ENCODE measurements at places on chromosomes 1 and 21.

DNA sequence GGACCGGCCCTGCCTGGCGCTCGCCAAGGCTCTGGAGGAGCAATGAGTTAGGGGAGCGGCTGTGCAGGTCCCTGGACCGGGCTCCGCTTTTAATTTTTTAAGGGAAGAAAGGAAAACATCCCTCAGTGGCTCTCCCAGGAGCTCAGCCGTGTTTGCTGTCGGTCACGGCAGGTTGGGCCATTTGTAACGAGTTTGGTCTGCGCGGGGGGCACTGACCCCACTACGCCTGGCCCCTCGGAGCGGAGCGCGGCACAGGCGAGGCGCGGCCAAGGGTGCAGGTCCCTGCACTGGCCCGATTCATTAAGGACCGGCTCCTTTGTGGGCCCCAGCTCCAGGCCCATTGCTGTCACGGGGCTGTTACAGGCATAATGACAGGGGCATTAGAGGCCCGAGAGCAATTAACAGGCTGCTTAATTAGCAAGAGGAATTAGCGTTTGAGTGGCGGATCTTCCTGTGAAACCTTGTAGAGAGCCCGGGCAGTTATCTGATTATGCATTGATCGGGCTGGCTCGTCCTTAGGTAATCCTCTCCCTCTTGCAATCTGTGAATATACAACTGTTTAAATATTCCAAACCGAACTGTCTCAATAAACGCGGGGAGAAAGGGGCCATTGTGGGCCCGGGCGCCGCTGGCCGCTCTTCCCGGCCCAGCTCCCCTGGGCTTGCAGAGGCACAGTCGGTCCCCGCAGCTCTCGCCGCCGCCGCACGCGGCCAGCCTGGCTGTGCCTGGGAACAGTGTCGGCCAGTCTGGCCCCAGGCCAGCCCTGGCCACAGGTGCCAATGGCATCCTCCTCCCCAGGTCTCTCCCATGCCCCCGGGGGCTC, 56.8 kb downstream of the PRDM16 start:
- DNase-seq = no peak

- no peak for DNase-seq
Observed at GRCh38 chr1:192147696-192148095, 10.6 kb upstream of the RGS18 start.

- peak; percentile 72 for DNase-seq
Observed at GRCh38 chr1:206658264-206658980, 23.1 kb downstream of the DYRK3 start.

- no peak for DNase-seq
Observed at GRCh38 chr21:31677047-31677446, 17.6 kb downstream of the SOD1 start.

GRCh38 chr1:109822749-109823542, 59.2 kb upstream of the EPS8L3 start:
- no peak for DNase-seq

- no peak for DNase-seq
Observed at GRCh38 chr1:66356605-66357004, 177.3 kb upstream of the SGIP1 start.

- peak; percentile 37 for DNase-seq
Observed at GRCh38 chr1:76867342-76868130, at the start of gene ST6GALNAC5. Gene ST6GALNAC5, plus strand, starts transcription at chr1:76867480.

DNA sequence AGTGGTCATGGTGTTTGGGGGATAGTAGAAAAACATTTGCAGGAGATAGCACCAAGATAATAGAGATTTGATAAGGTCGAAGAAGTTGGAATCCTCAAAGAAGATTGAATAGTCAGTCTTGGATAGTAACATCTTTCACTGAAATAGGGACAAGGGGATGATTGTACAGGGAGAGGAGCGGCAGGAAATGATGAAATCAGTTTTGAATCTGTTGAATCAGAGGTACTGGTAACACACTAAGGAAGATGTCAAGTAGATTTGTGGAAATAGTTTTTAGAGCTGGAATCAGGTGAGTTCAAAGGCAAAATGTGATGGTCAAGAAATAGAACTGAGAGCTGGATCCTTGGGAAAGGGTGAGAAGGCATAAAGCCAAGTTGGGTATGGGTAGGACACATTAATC, 26.5 kb downstream of the CAP1 start:
- DNase-seq = no peak

DNA sequence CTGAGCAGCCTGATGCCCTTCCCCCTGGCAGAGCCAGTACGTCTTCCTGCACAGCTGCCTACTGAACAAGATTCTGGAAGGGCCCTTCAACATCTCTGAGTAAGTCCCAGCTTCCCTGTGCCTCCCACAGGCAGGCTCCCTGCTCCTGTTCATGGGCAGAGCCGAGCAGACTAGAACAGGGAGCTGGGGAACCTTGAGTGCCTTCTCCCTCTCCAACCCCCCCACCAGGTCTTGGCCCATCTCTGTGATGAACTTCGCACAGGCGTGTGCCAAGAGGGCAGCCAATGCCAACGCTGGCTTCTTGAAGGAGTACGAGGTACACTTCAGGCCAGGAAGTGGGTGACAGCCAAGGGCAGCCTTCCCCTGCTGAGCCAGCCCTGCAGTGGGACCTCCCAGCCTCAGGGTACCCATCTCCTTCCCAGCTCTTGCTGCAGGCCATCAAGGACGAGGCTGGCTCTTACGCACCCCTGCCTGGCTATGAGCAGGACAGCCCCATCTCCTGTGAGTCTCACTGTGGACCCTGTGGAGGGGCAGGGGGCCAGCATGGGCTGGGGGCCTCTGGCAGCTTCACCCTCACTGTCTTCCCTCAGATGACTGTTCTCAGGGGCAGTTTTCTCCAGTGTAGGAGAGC, 6.4 kb upstream of the LGR6 start:
- DNase-seq = no peak

- peak; percentile 48 for DNase-seq
Observed at GRCh38 chr1:39088658-39089057, 62.5 kb downstream of the NDUFS5 start.

- no peak for DNase-seq
Observed at GRCh38 chr1:53781654-53782053, 42.7 kb upstream of the GLIS1 start.

GRCh38 chr1:33050221-33051076, 13.8 kb upstream of the AK2 start:
- peak; percentile 46 for DNase-seq

DNA sequence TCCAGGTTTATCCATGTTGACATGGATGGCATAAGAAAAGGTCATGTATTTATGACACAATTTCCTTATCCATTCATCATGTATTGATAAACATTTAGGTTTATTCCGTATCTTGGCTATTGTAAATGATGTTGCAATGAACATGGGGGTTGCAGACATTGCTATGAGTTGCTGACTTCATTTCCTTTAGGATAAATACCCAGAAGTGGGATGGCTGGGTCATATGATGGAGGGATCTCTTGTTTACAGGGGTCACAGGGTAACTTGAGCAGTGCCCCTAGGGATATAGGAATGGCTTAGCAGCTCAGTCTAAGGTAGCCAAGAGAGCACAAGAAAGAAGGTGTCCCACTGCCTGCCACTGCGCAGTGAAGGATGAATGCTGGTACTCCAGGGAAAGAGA, 229.6 kb upstream of the COA6 start:
- DNase-seq = no peak

GRCh38 chr1:182603646-182604174, 479 bp downstream of the RGS16 start:
- no peak for DNase-seq

GRCh38 chr1:214354440-214355148, 73.6 kb downstream of the SMYD2 start:
- no peak for DNase-seq

GRCh38 chr1:13661539-13661938, 38.4 kb upstream of the PRDM2 start:
- no peak for DNase-seq

GRCh38 chr21:38597421-38597820, 99.1 kb upstream of the ERG start:
- no peak for DNase-seq

DNA sequence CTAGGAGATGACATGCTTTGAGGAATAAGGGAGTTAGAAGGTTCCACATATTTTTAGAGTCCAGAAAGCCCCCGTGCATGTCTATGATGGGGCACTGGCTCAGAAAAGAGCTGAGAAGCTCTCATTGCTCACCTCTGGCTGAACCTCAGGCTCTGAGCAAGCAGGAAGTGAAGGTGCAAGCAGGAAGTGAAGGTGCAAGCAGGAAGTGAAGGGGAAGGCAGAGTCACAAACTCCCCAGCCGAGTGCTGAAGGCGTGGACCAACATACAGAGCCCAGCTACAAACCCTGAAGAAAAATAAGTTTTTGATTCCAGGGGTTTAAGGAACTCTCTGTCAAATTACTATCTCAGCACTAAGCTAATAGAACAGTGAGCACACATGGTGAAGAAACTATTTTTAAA, 7.0 kb downstream of the KRTAP10-8 start:
- no peak for DNase-seq

GRCh38 chr1:33397994-33398393, 32.9 kb downstream of the PHC2 start:
- DNase-seq = no peak

DNA sequence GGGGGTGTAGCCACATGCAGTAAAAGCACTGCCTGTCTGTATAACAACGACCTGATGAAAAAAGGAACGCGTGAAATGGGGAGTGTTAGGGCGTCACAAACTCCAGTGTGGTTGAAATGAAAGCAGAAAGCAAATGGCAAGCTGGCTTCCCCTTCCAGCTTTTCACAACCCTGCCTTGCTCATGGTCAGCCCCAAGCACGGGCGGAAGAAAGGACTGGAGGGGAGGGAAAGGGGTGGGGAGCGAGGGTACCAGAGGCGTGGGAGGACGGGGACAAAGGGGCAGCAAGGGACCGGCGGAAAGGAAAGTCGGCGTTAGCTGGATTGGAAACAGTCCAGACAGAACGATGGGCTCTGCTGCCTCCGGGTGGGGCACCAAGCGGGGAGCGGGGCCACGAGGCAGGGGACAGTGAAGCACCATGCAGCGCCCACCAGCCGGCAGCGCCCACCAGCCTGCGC, 9.6 kb downstream of the VPS26C start:
- DNase-seq = peak; percentile 80

DNA sequence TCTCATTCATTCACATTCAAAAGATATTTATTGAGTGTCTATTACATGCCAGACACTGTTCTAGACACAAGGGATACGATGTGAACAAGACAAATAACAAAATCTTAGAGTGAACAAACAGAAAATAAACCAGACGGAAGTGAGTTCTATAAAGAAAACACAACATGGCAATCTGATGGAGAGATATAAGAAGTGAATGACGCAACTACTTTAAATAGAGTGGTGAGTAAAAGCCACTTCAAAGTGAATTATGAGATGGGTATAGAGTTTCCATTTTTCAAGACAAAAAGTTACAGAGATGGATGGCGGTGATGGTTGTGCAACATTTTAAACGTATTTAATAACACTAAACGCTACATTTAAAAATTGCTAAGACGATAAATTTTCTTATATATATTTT, 75.4 kb downstream of the CEP170 start:
- DNase-seq = no peak

DNA sequence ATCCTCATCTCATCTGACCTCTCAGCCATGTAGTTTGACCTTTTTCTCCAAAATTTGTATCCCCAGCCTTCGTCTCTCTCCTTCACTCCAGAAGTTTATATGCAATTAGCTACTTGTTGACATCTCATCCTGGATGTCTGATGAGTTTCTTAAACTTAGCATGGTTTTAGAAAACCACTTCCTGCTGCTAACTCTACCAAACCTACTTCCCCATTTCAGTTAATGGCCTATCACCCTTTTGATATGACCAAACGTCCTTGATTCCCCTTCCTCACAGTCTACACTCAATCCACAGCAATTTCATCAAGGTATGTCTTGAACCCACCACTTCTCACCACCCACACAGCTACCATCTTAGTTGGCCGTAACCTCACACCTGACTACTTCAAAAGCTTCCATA, 121.9 kb downstream of the LRRC40 start:
- peak; percentile 76 for DNase-seq

GRCh38 chr1:39988618-39989343, 33.8 kb downstream of the MFSD2A start:
- no peak for DNase-seq

GRCh38 chr1:147641695-147642592, 28.4 kb downstream of the ACP6 start:
- DNase-seq = peak; percentile 82

GRCh38 chr1:151975311-151976014, 18.2 kb downstream of the S100A10 start:
- no peak for DNase-seq

DNA sequence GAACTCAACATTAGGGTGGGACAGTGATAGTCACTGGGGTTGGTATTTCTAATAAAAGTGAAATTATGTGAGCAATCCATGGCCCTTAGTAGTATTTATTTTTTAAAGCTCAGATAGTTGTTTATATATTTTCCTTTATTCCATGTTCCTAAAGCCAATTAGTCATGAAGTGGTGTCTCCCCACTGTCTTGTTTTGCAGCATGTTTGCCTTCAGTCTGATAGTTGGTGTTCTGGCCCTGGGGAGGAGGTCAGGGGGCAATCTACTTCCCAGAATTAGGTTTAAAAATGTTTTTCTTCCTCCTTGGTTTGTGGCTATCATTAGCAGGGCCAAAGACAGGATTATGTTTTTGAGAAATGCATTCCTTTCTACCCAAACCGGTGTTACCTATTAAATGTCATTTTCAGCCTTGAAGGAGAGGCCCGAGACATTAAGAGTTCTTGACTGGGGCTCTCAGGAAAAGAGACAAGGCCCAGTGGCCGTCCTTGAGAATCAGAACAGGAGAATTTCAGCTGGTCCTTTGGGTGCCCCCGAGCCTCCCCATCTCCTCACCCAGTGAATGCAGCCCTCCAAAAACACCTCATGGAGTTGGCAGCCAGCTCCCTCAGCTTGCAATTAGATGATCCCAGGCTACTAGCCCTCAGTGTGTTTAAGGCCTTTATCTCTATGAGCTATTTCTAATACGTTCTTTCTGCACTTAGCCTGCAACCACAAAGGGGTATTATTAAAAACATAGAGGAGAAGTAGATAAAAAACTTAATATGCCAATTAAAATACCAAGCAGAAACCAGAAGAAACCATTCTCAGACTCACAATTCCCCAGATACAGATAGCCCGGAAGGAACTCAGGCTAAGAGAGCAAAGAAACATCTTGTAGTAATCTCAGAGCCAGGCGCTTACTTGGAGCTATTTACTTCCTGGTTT, 71.3 kb upstream of the NGF start:
- no peak for DNase-seq

DNA sequence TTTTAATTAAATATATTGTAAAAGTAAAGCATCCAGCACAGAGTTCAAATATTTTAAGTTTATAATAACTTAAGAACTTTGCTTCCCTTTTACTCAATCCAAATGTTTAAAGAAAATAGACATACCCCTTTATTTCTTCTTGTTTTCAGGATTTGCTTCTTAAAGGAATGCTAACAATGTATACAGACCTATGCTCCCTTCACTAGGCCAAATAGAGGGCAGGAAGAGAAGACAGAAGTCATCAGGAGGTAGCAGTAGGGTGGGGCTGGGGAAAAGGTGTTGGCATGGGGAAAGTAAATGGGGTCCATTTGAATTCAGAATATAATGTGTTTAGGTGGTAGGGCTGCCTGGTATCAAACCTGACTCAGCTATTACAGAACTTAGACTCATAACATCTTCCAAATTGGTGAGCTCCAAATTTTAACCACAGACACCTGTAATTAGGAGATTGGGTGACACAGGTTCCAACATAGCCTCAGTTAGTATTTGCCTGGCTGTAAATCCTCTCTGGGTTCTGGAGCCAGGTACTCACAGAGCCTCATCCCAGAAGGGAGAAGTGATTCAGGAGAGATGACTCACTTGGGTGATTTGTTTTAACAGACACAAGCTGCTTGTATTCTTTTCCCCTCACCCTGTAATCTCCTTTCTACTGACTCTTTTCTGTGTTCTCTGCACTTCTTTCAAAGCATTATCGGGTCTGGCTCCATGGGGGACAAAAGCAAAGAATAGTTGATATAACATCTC, 60.1 kb upstream of the DUSP10 start:
- DNase-seq = no peak

Data from hematopoietic multipotent progenitor cell treated with erythropoietin and hydrocortisone succinate and interleukin-3 and kit ligand, for 4 days (in vitro differentiated cells).